ENCODE measurements at places on chromosomes 16 and 17. TPM values are rescaled to one million over a fixed set of nuclear protein-coding genes. Genes with fewer than 3 reads are reported as not detected.

The DNAH17 gene
- 0.23 TPM for total RNA-seq

The APOBR gene
- total RNA-seq: 0.23 TPM

The MYH2 gene
- under 0.01 TPM for total RNA-seq

The KRTAP4-3 gene
- total RNA-seq: not detected

The ROGDI gene
- total RNA-seq: 62.7 TPM

The ALOX12B gene
- total RNA-seq: not detected

The C17orf50 gene
- total RNA-seq: not detected

The DNAH9 gene
- 12.9 TPM for total RNA-seq

The TNFSF13 gene
- 1.6 TPM for total RNA-seq

The TMEM92 gene
- not detected for total RNA-seq

The CAVIN1 gene
- 10.6 TPM for total RNA-seq

The SRSF2 gene
- 98.0 TPM for total RNA-seq

The TVP23A gene
- 20.8 TPM for total RNA-seq

The CSH2 gene
- not detected for total RNA-seq

The MMP2 gene
- 15.0 TPM for total RNA-seq

The KRT15 gene
- total RNA-seq: not detected

The CACNG3 gene
- 2.5 TPM for total RNA-seq

The LGALS9B gene
- not detected for total RNA-seq

The CNGB1 gene
- 21.9 TPM for total RNA-seq

The ORMDL3 gene
- 40.4 TPM for total RNA-seq

The SALL1 gene
- 8.1 TPM for total RNA-seq

The STH gene
- total RNA-seq: 6.0 TPM

The KRTAP4-4 gene
- total RNA-seq: not detected

The RECQL5 gene
- 15.0 TPM for total RNA-seq

The KRT14 gene
- not detected for total RNA-seq

The ICAM2 gene
- 8.8 TPM for total RNA-seq

The CDR2L gene
- total RNA-seq: 7.2 TPM

The RNF157 gene
- 42.2 TPM for total RNA-seq

The CNTNAP4 gene
- total RNA-seq: 79.4 TPM

The FBXL19 gene
- 49.8 TPM for total RNA-seq

The SLC6A4 gene
- total RNA-seq: 0.92 TPM

The TAC4 gene
- not detected for total RNA-seq

The OTOP3 gene
- not detected for total RNA-seq

The GPR142 gene
- not detected for total RNA-seq

The ATXN2L gene
- total RNA-seq: 43.1 TPM

The TMEM220 gene
- total RNA-seq: 1.8 TPM

The HSF5 gene
- 0.23 TPM for total RNA-seq

The RAD51D gene
- total RNA-seq: 10.8 TPM

The MT1F gene
- total RNA-seq: 1.8 TPM

The EVI2B gene
- 0.69 TPM for total RNA-seq

Data from diencephalon (tissue), 1 donor.